ENCODE measurements at places on chromosomes 4 and X.

GRCh38 chr4:108838451-108838850 lies 75.6 kb upstream of the ETNPPL start:
- no peak for DNase-seq

DNA sequence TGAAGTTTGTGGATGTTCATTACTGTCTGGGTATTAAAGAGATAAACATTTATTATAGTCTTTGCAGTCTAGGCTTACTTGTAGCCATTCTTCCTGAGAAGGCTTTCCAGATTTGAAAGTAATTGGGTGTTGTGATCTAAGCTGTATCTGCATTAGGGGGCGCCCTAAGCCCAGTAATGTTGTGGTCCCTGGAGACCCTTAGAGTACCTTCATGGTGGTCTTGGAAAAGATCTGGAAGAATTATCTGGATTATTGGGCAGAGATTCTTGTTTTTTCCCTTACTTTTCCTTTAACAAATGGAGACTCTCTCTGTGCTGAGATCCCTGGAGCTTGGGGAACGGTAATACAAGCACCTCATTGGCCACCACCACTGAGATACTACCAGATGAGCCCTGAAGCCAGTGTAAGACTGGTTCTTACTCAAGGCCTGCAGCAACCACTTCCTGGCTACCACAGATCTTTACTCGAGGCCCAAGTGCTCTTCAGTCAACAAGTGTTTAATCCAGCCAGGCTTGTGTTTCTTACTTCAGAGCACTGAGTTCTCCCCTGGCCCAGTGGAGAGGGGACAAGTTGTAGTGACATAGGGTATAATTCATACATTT lies 63.1 kb downstream of the RTL3 start:
- DNase-seq: no peak

- no peak for DNase-seq
Measured at GRCh38 chrX:108735091-108735678, 1.2 kb downstream of the IRS4 start.

DNA sequence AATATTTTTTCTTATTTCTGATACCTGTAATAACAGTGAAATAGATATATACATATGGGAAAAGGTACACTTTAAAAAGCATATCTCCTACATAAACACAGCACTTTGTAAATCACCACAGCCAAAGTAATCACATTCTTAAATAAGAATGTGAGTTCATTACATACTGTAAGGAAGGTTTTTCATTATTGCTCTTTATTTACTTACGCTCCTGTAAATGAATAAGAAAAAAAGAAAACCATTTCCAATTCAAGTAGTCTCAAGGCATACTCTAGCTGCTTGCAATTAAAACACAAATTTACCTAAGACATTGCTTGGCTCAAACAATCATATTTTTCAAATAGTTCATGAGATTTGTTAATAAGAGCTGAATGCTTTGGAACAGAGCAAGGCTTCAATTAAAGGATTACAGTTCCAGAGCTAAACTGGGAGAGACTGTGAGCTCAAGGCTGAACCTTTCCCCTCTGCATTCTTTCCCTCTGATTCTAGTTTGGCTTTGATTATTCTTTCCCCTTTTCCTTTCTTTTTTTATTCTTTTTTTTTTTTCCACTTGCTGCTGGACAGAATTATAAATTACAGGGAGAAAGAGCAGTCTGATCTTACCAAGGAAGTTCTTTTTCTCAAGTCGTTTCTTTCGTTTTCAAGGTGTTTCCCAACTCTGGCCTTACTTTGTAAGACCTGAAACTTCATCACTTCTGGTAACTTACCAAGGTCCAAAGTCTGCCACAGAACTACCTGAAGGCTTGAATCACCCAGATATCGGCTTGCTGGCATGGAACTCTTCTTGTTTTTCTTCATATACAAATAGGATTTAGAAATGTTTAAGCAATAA lies 278.3 kb downstream of the INPP4B start:
- no peak for DNase-seq

DNA sequence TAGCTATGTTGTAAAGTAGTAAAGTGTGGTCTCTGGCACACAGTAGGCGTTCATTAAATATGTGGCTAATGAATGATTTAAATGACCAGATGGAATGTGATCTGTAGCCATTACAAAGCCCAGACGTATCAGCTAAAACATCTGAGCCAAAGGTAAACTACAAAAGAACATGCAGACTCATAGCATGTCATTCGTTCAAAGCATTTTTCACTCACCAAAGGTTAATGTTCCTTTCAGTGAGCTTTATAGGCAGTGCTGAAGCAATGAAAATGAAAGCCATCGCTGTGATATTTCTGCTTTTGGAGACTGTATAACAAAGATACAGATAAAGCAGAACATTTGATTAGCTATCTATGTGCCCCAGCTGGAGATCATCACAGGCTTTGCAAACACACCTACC lies 50.5 kb downstream of the F9 start:
- no peak for DNase-seq

GRCh38 chr4:149910177-149910576 lies 94.5 kb upstream of the IQCM start:
- no peak for DNase-seq

- DNase-seq: no peak
Measured at GRCh38 chr4:123591875-123592274, 195.3 kb downstream of the SPRY1 start.

GRCh38 chrX:39653691-39654090 lies 444.1 kb downstream of the BCOR start:
- DNase-seq: no peak

DNA sequence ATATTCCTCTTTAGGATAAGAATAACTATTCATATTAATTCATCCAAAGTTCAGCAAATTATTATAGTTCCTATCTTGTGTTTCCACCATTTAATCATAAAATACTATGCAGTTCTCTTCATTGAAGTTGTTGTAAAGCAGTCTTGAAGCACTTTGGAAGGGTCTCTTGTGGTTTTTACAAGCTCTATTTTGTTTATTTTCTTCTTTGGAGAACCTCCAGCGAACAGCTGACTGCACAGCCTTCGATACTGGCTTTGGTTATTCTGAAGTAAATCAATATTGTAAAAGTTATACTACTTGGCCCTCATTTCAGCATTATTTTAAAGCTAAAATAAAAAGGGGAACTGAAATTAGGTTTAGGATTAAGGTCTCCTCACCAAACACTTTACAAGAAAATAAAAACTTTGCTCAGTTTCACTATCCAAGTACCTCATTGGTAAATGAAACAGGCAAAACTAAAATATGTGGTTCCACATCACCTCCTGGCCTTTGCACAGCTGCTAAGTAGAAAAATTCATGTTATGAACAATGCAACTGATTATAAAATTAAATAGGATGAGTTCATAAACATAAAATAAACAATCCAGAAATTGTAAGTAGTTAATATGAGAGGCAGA lies 1629.2 kb upstream of the ADGRL3 start:
- no peak for DNase-seq

DNA sequence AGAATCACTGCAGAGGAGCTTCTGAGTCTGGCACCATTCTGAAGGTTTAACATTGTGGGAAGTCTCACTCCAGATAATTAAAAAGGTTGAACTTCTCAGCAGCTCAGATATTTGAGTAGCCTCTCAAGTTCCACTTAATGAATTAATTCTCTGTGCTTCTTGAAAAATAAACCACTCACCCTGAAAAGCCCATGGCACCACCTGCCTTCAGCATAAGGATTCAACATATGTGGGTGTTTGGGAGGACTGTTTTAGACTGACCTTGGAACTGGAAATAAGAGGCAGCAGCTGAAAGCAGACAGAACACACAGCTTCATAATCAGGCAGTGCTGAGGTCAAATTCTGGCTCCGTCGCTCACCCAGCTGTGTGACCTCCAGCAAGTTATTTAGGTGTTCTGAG lies 100.6 kb downstream of the KCNIP4 start:
- DNase-seq: no peak

Measured in activated CD4-positive, alpha-beta T cell treated with anti-CD3 and anti-CD28 coated beads, Interleukin-2, amount 50 U/mL, for 48 hours (primary cell).